ENCODE measurements at places on chromosomes 1 and 21.

GRCh38 chr1:89629146-89629545, 3.8 kb upstream of the LRRC8C start:
- no peak for DNase-seq

DNA sequence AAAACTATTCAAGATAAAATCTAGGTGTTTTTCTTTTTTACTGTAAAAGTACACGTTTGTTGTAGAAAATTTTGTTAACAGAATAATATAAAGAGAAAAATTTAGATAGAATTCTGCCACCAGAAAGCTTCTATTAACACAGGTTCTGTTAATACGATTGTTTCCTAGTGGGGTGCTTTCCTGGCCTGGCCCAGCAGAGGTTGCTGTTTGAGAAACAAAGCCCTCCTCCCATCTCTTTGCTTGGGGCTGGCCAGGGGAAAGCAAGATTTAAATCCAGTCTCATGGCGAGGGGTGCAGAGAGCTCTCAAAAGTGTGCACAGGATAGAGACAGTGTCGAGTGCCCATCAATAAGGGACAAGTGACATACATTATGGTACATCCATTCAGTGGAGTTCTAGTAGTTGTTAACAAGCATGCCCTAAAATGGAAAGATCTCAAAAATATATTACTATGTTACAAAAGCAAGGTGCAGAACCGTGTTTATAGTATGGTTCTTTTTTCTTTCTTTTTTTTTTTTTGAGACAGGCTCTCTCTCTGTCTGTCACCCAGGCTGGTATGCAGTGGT, 14.6 kb upstream of the ACBD3 start:
- no peak for DNase-seq

GRCh38 chr21:18007121-18007520, 188.0 kb upstream of the C21orf91 start:
- DNase-seq, result no peak

DNA sequence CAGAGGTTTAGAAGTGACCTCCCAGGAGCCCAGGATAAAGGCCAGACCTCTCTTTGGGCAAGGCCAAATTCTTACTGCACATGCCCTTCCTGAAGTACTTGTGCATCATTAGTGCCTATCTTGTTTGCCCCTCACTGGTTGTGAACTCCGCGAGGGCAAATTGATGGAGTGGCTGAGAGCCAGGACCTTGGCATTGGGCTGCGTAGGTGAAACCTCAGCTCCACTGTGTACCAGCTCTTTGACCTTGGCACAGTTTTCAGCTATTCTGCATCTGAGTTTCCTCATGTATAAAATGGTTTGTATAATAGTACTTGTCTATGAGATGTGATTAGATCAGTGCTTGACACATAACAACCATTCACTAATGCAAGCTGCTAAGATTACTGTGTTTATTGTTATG, 11.5 kb downstream of the OTUD3 start:
- no peak for DNase-seq

- no peak for DNase-seq
Observed at GRCh38 chr1:110347182-110347893, 8.2 kb downstream of the RBM15 start.

DNA sequence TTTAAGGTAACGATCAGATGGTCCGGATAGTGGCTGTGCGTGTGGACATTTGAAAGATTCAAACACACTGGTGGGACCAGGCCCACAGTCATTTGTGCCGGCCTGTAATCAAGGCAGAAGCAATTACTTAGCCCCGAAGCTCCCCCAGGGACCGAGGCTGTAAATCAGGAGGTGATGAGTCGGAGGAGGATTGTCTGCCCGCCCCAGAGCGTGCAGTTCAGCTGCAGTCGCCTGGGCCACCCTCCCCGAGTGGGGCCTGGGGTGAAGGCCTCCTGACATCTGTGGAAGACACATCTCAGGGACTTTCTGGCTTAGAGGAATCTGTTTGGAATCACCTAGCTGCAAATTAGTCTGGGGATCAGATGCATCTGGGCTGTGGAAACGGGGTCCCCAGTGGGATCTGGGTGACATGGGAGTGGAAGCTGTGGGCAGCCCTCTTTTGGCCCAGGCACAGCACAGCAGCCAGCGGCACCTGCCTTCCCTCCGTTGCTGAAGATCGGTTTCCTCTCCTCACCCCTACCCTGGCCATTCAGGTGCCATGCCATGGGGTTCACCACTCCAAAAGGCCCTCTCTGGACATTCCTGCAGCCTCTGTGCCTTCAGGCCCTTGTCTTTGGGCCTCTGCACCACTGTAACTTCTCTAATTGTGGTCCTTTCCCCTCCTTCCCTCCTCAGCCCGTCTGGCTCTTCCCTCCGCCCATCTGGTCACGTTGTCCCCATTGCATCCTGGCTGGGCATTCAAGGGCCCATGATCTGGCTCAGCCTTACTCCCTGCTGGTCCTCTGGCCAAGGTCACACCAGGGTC, 25.7 kb downstream of the LHX4 start:
- no peak for DNase-seq

- DNase-seq, result no peak
Observed at GRCh38 chr1:53362270-53362669, 34.4 kb upstream of the LRP8 start.

DNA sequence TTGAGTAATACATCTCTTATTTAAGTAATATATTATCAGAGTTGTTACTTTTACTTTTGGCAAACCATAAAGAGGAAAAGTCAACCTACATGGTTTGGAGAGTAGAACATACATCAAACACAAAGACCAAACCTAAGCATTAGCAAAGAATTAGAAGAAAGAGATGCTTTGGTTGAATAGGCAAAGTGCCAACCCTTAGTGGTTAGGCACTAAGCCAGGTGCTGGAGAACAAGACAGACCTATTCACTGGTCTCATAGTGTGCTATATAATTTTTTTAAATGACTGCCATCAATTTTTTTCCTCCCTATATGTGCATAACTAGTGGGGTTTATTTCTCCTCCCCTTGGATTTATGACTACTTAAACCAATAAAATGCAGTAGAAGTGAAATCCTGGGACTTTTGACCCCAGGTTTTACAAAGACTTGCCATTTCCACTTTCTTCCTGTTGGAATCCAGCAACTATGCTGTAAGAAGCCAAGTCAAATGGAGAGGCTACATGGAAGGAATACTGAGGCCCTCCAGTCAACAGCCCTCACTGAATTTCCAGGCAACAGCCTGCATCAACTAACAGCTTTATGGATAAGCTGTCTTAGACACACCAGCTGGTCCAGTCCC, 69.8 kb upstream of the HAO2 start:
- no peak for DNase-seq

DNA sequence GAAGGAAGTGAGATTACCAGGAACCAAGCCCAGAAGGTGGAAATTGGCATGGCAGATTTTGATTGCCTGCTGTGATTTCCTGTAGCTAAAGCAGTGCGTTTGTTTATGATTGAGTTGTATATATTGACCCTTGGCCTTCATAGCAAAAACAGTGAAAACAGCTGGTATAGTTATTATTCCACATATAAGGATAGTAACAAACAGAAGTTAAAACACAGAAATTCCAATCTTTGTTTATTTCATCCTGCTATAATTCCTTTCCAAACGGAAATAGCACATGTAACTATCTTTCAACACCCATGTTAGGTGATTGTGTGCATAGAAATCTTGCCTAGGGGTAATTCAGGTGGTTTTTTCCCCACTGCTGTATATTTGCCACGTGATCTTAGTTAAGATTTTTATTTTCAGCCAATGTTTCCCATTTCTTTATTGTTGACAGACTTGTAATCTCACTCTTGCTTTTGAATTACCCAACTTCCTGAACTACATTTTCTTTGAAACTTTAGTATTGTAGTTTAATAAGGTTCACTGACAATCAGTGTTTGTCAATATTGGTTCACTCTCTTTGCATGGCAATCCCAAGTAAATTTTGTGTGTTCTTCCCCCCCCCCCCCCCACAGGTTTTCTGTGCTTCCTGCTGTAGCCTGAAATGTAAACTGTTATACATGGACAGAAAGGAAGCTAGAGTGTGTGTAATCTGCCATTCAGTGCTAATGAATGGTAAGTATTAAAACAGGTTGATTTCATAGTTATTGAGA, 102.7 kb downstream of the CC2D1B start:
- no peak for DNase-seq

GRCh38 chr1:181541947-181542346, 58.6 kb downstream of the CACNA1E start:
- no peak for DNase-seq
